Large intestine (tissue), 12 donors: ENCODE measurements at places on chromosomes 11 and 22. TPM values are rescaled to one million over a fixed set of nuclear protein-coding genes. Genes with fewer than 3 reads are reported as not detected.

- DNase-seq, result no peak
These were observed 126.0 kb upstream of the TTC12 start for GRCh38 chr11:113188371-113188834.

Gene SLC17A6
- polyA plus RNA-seq, result not detected

- DNase-seq, result no peak
These were observed 9.1 kb upstream of the PGA3 start for GRCh38 chr11:61194169-61194671.

DNA sequence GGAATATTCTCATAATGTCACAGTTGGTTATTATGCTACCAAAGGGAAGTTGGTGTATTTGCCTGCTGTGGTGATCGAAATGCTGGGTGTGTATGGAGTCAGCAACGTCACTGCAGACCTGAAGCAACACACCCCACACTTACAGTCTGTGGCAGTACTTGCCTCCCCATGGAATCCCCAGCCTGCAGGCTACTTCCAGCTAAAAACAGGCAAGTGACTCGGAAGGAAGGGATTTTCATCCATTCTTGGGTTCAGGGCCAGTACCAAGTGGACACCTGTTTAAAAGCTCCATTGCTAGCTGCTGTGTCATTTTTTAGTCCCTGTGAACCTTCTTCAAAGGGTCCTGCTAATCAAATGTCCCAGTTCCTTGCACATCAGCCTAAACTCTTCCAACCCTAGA lies 149.6 kb downstream of the C11orf91 start:
- no peak for DNase-seq

Gene TMEM45B
- 247 TPM for polyA plus RNA-seq

Gene CCDC89
- polyA plus RNA-seq, result 0.94 TPM

DNA sequence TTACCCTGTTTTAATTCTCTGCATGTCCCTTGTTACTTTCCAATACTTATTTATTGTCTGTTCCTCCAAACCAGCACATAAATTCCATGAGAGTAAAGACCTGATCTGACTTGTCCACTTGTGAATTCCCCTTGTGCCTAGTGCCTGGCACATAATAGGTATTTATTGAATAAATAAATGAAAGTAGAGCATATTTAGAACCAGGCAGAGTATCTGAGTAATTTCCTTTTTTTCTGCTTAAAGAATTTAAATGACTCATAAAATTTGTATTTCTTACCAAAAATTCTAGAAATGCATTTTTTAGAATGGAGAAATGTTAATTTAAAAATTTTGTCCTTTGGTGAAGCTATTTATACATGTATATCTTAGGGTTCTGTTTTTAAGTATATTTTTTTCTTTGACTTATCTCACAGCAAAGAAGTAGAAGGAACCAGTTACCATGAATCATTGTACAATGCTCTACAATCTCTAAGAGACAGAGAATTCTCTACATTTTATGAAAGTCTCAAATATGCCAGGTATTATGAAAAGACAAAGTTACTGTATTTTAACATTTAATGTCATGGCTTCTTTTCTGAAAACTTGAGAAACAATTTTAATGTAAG lies 96.8 kb downstream of the ATM start:
- no peak for DNase-seq

Gene BANF1
- polyA plus RNA-seq, result 120 TPM

GRCh38 chr22:26542831-26543230 lies 30.6 kb upstream of the TFIP11 start:
- no peak for DNase-seq

GRCh38 chr22:19761725-19762567 lies 1.4 kb downstream of the TBX1 start:
- peak; percentile 12 for DNase-seq

DNA sequence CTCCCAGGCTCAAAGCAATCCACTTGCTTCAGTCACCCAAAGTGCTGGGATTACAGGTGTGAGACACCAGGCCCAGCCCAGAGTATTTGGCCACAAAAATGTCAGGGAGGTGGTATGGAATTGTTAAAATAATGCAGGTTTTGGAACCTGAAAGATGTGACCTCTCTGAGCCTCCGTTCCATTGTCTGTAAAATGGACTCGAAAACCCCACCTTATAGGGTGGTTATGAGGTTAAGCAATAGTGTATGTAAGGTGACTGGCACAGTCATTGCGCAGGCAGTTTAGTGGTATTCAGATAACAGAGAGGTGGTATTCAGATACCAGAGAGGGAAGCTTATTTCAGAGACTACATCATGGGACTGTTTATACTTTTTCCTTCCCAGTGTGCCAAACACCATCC lies 52.5 kb upstream of the PRSS23 start:
- no peak for DNase-seq

GRCh38 chr11:8190431-8190830 lies 21.6 kb upstream of the RIC3 start:
- DNase-seq, result no peak

DNA sequence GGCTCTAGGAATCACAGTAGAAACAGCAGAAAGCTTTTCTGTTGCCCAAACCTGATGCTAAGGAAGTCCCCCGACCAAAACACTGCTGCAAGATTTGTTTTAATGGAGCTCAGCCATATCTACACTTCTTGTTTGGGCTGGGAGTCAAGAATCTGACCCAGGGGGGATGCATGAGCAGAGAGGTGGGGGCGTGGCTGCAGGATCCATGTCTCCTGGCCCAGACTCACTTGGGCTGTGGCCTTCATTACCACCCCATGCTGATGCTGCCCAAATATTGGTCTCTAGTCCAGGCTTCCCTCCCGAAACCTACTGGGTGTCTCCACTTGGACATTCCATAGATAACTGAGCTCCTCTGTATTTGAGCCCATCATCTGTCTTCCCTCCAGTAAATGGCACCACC lies 361.5 kb upstream of the LARGE1 start:
- no peak for DNase-seq

DNA sequence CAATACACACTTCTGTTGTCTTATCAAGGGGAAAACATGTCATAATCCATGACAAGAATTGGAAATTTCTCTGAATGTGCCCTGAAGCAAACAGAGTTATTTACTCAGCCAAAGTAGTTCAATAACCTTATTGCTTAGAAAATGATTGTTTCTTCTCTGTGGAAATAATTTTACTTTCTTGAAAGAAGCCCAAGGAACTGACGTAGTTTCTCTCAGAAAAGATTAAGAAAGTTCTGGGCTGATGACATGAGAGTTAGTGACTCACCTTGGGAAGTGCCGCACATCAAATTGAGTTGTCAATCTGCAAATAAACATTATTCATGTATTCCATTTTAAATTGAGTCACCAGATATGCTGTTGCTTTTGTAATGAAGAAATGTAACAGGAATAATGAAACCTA lies 418.6 kb upstream of the LRRC4C start:
- no peak for DNase-seq

Gene OSBP2
- 77.2 TPM for polyA plus RNA-seq

Gene ADAMTS8
- polyA plus RNA-seq, result 2.9 TPM

- DNase-seq, result no peak
These were observed 242.1 kb upstream of the KIRREL3 start for GRCh38 chr11:127242676-127243075.

DNA sequence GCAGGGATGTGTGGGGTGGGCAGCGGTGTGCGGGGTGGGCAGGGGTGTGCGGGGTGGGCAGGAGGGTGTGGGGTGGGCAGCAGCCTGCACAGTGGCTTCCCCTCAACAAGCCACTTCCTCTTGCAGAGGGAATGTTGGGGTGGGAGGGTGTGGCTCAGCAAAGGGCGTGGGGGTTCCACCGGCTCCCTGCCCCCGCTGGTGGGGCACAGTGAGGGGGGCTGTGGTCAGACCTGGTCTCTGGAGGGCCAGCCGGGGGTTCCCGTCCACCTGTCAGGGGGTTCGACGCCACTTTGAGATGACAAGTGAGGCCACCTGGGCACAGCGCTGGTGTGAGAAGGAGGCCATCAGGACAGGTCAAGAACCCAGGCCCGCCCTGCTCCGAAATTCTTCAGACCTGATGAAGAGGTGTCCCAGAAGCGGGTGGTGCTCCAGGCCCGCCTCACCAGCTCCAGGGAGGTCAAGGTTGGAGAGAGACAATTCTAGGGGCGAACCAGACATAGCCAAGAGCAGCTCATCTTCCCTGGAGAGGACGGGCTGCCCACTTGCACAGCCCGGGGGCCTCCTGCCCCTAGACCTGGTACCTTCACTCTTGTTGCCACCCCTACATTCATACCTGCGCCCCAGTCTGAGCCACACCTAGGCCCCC lies 1.3 kb downstream of the C11orf21 start:
- no peak for DNase-seq

GRCh38 chr22:45891996-45892621 lies 84.9 kb downstream of the WNT7B start:
- no peak for DNase-seq

GRCh38 chr11:10076458-10077141 lies 217.4 kb downstream of the SBF2 start:
- DNase-seq, result no peak

- DNase-seq, result no peak
These were observed 438.9 kb downstream of the NTM start for GRCh38 chr11:131809203-131809918.

GRCh38 chr11:73009972-73010371 lies 132.1 kb downstream of the FCHSD2 start:
- no peak for DNase-seq

DNA sequence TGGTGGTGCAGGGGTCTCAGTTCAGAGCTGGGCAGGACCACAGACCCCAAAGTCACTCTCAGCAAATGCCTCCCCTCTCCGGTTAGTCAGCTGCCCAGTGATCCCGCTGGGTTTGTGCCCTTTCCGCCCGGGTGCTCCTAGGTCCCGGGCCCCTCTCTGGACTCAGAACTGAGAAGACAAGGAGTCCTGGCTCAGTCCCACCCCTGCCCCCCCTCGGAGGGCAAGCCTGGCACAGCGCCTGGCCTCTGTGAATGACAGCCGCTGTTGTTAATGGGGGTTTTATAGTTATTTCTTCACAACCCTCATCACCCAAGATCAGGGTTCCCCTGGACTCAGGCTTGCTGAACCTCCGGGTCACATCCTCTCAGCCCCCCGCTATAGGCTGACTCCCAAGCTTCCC lies 47.6 kb downstream of the ELFN2 start:
- DNase-seq, result no peak

Gene OSBPL5
- 14.1 TPM for polyA plus RNA-seq

Gene MUC5AC
- polyA plus RNA-seq, result 0.37 TPM

DNA sequence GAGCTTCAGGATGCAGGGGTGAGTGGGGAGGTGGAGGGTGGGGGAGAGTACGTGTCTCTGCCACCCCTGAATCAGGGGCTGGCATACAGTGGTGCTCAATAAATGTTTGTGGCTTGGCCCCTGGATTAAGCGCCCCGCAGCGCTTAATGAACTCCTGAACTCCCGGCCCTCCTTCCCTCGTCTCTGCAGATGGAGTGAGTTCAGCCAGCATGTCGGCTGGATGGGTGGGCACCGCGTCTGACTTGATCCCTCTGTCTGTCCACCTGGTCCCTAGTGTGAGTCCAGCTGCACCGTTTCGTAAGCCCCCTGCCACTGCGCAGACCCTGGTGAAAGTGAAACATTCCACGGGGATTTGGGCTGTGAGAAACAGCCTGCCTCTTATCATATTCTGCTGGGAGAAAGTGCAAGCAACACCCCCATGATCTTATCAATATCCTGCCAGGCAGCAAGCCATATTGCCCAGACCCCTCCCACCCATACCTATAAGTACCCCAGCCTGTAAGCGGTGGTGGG lies 12.0 kb upstream of the MRGPRD start:
- no peak for DNase-seq

Gene AGBL2
- polyA plus RNA-seq, result 10.6 TPM

GRCh38 chr22:23652286-23652685 lies 20.2 kb upstream of the DRICH1 start:
- DNase-seq, result no peak

GRCh38 chr11:63572026-63572688 lies 9.0 kb upstream of the PLAAT2 start:
- DNase-seq, result no peak

Gene OR52I2
- 0.03 TPM for polyA plus RNA-seq

DNA sequence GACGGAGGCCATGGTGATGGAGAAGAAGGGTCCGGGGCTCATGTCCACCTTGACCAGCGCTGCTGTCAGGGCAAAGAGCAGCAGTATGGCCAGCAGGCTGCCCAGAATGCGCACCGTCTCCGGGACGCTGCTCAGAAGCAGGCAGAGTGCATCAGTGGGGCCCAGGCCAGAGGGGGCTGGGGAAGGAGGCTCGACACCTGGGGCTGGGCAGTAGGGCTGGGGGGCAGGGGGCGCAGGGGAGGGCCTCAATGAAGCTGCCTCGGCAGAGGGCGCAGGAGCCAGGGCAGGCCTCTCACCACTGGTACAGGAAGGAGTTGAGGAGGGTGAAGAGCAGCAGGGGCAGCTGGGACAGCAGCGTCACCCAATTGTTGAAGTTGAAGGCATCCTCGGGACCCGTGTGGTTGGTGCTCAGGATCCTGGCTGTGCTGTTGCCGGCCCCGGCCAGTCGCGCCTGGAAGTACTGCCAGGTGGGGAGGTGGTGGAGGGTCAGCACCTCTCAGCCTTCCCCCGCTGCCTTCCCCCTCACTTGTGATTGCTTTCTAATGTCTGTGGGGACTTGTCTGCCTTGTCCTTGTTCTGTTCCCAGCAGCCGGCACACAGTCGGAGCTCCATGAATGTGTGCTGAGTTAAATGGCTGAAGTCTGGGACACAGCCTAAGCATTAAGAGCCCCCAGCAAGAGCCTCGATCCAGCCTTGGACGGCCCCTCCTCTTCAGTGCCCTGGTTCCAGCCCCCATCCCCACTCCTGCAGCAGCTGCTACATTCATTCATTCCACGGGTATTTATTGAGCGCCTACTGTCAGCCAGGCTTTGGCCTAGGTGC lies 2.3 kb downstream of the SLC29A2 start:
- DNase-seq, result no peak

- peak; percentile 4 for DNase-seq
These were observed 741.4 kb downstream of the NTM start for GRCh38 chr11:132111838-132112237.

GRCh38 chr11:97687111-97687510 lies 1297.3 kb downstream of the JRKL start:
- DNase-seq, result no peak

DNA sequence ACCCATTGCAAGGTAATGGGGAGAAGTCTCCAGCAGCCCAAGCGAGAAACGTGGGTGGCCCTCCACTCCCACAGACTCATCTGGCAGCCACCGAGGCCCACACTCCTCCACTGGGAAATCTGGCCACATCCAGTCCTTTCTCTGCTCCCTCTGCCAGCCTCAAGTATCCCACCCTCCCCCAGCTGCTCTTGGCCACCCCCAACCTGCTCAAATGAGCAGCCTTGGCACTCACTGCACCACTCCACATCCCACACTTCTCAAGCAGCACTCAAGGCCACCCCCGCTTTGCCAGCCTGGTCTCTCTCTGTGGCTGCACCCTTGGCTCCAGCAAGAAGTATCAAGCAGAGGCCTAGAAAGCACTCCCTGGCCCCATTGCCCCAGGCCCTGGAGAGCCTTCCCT lies 28.2 kb downstream of the SLC22A12 start:
- no peak for DNase-seq

Gene ZNF280B
- polyA plus RNA-seq, result 2.3 TPM
